ENCODE measurements at places on chromosomes 2 and 18. TPM values are rescaled to one million over a fixed set of nuclear protein-coding genes. Genes with fewer than 3 reads are reported as not detected.

ASXL3 gene
- 0.76 TPM for total RNA-seq

KHK gene
- 3.0 TPM for total RNA-seq

CRACDL gene
- total RNA-seq = 3.0 TPM

ANTXR1 gene
- under 0.01 TPM for total RNA-seq

ASXL2 gene
- total RNA-seq = 7.2 TPM

GAREM2 gene
- 0.13 TPM for total RNA-seq

CCDC121 gene
- 1.0 TPM for total RNA-seq

C2orf80 gene
- not detected for total RNA-seq

SAP130 gene
- 2.4 TPM for total RNA-seq

CSRNP3 gene
- total RNA-seq = 0.13 TPM

LRRTM1 gene
- not detected for total RNA-seq

FBXO36 gene
- 1.2 TPM for total RNA-seq

KIF3C gene
- 10.5 TPM for total RNA-seq

GNAL gene
- total RNA-seq = 0.51 TPM

RASGRP3 gene
- 184 TPM for total RNA-seq

ASAP2 gene
- 29.8 TPM for total RNA-seq

LAMA1 gene
- 0.13 TPM for total RNA-seq

SLC30A3 gene
- 6.3 TPM for total RNA-seq

CDKL4 gene
- 0.25 TPM for total RNA-seq

EEF1B2 gene
- total RNA-seq = 497 TPM

SPDYA gene
- total RNA-seq = 0.13 TPM

CYP26B1 gene
- total RNA-seq = not detected

SMC6 gene
- total RNA-seq = 14.0 TPM

CRYGC gene
- not detected for total RNA-seq

NCK2 gene
- 35.8 TPM for total RNA-seq

MAP3K19 gene
- total RNA-seq = not detected

CTDSP1 gene
- total RNA-seq = 48.9 TPM

ACADL gene
- not detected for total RNA-seq

MOCOS gene
- total RNA-seq = 0.13 TPM

ACTG2 gene
- total RNA-seq = not detected

DAPL1 gene
- not detected for total RNA-seq

HAAO gene
- total RNA-seq = not detected

TIA1 gene
- 81.1 TPM for total RNA-seq

SCN3A gene
- 11.5 TPM for total RNA-seq

SKA1 gene
- 2.9 TPM for total RNA-seq

PDCL3 gene
- total RNA-seq = 13.8 TPM

NOSTRIN gene
- total RNA-seq = 2.5 TPM

DNAJC10 gene
- total RNA-seq = 89.4 TPM

DNAJC5G gene
- total RNA-seq = 1.0 TPM

HADHA gene
- total RNA-seq = 161 TPM

PRR30 gene
- not detected for total RNA-seq

Data from dermis microvascular lymphatic vessel endothelial cell (primary cell).